Omental fat pad (tissue), 4 donors: ENCODE measurements at places on chromosomes 1 and 21.

DNA sequence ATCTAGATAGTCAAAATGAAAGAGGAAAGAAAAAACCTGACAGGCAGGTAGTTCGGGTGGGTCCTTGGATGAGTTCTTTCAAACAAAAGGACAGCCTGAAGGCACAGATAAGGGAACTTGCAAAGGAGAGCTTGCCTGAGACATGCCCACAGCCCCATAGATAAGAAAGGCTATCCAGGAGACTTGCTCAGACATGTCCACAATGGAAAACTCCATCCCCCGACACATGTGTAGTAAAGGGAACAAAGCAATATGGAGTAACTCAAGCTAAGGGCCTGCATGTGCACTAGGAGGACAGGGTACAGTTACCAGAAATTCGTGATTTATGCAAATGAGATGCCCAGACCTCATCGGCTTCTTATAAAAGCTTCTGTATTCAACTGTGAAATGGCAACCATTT lies 281.5 kb downstream of the NEGR1 start:
- no peak for DNase-seq

DNA sequence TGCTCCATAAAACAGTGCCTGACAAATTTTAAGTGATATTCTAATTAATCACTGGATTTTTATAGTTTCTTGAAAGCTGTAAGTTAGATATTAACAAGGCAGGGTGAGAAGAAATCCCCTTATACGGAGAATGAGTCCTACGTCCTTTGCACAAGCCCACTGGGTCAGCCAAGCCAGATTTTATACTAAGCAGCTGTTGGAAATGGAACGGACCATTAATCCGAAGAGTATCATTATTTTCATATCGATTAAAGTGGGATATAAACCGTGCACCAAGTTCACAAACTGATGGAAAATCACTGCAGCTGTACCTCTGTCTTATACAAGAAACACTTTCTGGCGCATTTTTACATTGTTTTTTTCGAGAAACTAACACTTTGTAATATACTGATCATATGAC lies 35.2 kb downstream of the SPAG17 start:
- DNase-seq: no peak

DNA sequence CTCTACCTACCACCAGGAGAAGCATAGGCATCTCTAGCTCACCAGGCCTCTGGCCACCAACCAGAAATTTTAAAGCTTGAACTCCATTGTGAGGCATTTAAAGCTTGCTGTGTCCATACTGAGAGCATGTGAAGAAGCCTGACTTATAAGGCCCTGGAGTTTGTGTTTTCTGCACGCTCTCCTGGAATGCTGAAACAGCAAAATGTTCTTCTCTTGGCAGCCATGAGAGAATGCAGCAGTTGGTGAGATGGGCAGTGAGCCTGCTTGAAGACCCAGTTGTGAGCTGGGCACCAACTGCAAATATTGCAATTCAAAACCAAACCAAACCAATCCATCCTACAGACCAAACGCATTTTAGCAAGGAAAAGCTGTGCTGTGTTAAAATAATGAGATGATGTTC lies 170.0 kb upstream of the IVNS1ABP start:
- no peak for DNase-seq

DNA sequence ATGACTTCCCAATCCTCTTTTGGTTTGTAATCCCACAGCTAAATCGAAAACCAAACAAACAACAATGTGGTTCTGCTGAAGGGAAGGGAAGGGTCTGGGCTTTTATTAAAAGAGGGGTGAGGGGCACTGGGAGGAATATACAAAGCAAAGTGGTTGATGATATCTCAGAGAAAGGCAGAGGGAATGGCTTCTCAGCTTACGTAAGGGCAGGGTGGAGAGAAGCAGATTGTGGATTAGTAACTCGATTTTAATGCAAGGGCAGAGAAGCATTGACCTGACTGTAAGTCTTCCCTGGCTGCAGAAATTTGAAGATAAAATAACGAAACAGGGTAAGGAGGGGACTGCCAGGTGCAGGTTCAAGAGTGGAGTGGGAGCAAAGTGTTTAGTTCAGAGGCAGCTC lies 438.2 kb upstream of the LRRC7 start:
- no peak for DNase-seq

DNA sequence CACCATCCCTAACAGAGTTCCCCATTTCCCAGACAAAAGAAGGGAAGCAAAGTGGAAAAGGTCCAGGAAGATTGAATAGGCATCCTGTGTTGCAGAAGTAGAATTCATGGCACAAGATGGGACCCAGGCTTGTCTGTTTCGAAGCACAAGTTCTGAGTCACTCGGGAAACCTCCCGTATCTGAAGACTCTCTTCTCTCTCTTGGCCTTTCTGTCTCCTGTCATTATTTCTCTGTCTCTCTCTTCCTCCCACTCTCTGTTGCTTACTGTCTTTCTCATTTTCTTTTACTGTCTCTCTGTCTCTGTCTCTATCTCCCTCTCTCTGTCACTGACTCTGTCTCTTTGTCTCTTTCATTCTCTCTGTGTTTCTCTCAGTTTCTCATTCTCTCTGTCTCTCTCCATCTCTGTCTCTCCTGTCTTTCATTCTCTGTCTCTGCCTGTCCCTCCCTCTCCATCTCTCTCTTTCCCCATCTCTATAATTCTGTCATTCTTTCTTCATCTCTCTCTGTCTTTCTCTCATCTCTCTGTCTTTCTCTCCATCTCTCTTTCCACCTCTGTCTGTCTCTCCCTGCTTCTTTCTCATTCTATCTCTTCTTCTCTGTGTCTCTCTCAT lies 23.7 kb downstream of the RNF187 start:
- DNase-seq: no peak

DNA sequence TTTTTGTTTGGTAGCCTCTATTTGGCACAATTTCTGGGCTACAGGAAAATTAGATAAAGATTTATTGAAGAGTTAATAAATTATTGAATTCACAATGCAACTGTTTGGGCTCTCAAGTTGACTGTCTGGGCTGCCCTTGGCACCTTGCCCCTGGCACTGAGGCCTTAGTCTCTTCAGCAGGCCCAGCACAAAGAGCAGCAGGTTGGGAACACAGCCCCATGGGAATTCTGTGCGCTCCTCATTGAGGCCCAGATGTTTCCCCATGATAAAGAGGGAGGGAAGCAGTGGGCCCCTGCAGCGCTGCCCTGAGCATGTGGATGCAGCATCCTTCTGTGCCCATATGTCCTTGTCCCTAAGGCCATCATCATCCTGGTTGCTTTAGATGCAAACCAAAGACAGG lies 2.9 kb downstream of the CRNN start:
- no peak for DNase-seq

- DNase-seq: no peak
Observed at GRCh38 chr1:222404710-222405109, 143.2 kb downstream of the HHIPL2 start.

DNA sequence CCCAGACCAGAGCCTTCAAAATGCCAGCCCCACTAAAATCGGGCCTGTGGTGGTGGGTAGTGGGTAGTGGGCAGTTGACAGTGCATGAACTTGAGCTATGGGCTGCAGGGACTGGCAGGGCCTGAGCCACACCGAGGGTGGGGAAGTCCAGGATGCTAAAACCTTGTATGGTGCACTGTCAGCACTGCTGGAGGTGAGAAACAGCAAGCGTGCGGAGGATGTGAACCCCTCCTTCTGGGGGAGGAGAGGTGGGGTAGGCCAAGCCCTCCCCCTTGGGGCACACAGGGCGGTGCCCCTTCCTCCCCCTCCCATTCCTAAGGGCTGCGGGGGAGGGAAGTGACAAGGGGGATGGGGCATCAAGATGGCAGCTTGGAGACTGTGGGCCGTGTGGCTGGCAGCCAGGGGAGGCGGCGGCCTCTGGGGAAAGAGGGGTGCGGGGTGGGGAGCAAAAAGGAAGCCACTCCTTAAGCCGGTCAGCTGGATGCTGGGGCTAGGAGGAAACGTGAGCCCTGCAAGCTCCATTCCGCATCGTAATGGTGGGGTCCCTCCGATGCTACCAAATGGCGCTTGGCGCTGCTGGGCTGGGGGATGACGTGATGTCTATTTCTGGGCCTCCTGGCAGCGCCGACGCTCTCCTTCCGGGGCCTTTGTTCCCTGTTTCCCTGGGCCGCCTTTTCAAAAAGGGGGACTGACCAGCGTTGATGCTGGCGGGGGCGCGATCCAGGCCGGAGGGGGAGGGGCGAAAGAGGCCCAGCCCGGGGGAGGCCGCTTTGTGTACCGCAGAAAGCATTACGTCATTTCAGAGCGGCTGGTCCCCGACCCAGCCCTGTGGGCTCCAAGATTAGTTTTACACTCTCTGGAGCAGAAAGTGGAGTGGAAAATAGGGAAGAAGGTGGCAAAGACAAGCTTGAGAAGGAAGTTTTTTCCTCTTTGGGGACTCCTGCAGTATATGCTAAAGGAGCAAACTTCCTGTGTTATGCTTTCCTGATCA lies 809 bp downstream of the SYT11 start:
- DNase-seq: peak; percentile 30

- DNase-seq: no peak
Observed at GRCh38 chr1:53927376-53927881, 18.1 kb downstream of the IFT25 start.

DNA sequence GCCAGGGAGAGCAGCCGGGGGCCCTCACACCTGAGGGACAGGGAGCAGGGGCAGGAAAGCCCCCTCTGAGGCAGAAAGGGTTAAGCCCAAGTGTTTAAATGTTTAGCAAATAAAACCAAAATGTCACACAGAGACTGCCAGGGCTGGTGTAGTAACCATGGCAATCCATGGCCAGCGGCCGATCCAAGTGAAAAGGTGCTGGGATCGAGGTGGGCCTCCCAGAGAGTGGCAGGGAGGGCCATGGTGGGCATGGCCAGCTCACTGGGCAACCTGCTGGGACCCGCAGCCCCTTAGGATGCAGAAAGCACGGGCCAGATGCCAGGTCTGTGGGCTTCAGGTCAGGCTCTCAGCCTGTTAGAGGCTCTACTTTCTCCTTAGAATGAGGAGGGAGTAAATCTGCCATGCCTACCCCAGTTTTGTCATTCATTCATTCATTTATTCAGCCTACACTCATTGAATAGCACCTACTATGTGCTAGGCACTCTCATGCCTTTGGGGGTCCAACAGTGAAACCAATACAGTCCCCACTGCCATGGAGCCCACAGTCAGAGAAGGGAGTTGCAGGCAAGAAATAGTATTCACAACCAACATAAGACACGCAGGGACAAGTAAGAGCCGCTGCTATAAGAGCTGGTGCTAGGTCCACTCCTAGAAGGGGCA lies 56.1 kb downstream of the KCNN3 start:
- no peak for DNase-seq

GRCh38 chr1:214338212-214338611 lies 57.3 kb downstream of the SMYD2 start:
- no peak for DNase-seq

DNA sequence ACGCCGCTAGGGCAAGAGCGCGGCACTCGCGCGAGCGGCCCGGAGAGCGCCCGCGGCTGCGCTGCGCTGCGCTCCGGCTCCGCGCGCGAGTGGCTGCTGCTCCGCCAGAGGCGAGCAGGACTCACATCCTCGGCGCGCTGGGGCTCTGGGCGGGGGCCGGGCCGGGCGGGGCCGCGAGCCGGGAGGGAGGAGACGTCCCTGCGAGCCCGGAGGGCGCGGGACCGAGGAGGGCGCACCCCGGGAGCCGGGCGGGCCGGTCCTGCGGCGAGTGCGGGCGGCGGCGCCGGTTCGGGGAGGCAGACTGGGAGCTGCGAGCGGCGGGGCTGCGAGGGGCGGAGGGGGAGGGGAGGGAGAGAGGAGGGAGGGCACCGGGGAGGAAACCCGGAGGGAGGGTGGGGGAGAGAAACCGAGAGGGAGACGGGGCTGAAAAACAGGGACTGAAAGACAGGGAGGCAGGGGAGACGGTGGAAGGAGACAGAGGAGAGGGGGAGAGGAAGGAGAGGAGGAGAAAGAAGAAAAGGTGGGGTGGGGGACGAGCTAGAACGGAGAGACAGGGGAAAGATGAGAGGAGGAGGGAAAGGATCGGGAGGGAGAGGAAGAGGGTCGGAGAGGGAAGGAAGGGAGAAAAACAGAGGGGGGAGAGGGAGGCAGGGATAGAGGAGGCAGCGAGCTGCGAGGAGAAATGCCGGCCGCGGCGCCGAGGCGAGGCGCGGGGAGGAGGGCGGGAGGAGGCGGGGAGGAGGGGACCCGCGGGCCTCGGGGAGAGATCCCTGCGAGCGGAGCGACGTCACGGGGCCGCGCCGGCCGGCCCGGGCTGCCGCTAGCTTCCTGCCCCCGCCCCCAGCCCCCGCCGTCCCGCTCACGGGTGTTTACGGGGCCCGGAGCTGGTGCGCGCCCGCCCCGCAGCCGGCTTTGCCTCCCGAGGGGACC lies at the start of gene CAMK2N1:
Gene CAMK2N1 (minus strand): TSS at position 684 of the 930 bp plus-strand sequence. CDS start 831 bp downstream, outside the sequence.
- no peak for DNase-seq

GRCh38 chr21:29449306-29449950 lies 150.7 kb downstream of the BACH1 start:
- DNase-seq: no peak

- DNase-seq: no peak
Observed at GRCh38 chr1:241658081-241658793, 6.2 kb downstream of the WDR64 start.

GRCh38 chr1:26401891-26402290 lies 8.7 kb upstream of the LIN28A start:
- no peak for DNase-seq

GRCh38 chr1:229803626-229804217 lies 177.7 kb downstream of the URB2 start:
- no peak for DNase-seq

GRCh38 chr1:64892576-64893573 lies 73.5 kb downstream of the JAK1 start:
- DNase-seq: no peak

- no peak for DNase-seq
Observed at GRCh38 chr21:33977017-33977720, 61.6 kb upstream of the ATP5PO start.

- DNase-seq: no peak
Observed at GRCh38 chr1:201019321-201019977, 4.1 kb downstream of the KIF21B start.

DNA sequence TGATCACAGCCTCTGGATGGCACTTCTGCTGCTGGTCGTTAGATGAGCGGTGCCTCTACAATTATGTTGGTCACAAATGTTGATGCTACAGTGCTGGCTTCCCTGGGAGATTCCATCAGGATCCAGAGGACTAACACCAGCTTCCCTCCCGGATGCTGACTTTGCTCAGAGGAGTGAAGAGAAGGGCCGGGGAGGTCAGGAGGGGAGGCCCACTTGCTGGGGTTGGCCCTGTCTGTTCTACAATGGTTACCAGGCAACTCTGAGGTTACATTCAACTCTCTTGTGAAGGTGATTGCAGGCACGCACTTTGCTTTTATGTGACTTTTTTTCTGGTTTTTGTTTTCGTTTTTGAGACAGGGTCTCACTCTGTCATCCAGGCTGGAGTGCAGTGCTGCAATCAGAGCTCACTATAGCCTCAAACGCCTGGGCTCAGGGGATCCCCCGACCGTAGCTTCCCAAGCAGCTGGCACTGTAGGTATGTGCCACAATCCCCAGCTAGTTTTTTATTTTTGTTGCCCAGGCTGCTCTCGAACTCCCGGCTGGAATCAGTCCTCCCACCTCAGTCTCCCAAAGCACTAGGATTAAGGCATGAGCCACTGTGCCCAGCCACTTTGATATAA lies 112.5 kb downstream of the ADSS2 start:
- no peak for DNase-seq

GRCh38 chr1:119971710-119972570 lies 75.6 kb upstream of the ADAM30 start:
- DNase-seq: no peak
